ENCODE measurements at places on chromosomes 16 and 17. TPM values are rescaled to one million over a fixed set of nuclear protein-coding genes. Genes with fewer than 3 reads are reported as not detected.

Gene RAB11FIP4
- 1.9 TPM for total RNA-seq

Gene DRC3
- total RNA-seq: 2.4 TPM

Gene ADAP2
- 3.1 TPM for total RNA-seq

Gene AANAT
- total RNA-seq: 0.34 TPM

Gene STARD3
- 66.0 TPM for total RNA-seq

Gene LYRM1
- 30.2 TPM for total RNA-seq

Gene CD7
- total RNA-seq: not detected

Gene LPCAT2
- total RNA-seq: 6.3 TPM

Gene ZNF469
- 14.1 TPM for total RNA-seq

Gene LRRC37A
- total RNA-seq: 0.75 TPM

Gene SP6
- 2.9 TPM for total RNA-seq

Gene MEAK7
- 66.1 TPM for total RNA-seq

Gene TMEM114
- total RNA-seq: not detected

Gene CCDC78
- total RNA-seq: 6.5 TPM

Gene EPX
- total RNA-seq: not detected
